ENCODE measurements at places on chromosomes 3 and 15.

GRCh38 chr3:100159331-100160153 is 45.2 kb upstream of the FILIP1L start:
- no peak for DNase-seq

DNA sequence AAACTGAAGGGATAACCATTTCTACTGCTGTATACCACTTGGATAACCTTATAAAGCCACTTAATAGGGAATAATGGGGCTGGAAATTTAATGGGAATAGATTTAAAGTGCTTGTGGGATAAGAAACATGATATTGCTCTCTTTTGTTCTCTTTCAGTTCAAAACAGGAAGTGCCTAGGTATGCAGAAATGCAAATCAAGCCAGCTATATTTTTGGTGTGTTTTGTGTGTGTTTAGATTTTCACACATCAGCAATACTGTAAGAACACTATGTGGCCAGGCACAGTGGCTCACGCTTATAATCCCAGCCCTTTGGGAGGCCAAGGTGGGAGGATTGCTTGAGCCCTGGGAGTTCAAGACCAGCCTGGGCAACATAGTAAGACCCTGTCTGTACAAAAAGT is 442.3 kb upstream of the TPRG1 start:
- DNase-seq = no peak

GRCh38 chr3:53753518-53754183 is 92.6 kb downstream of the CHDH start:
- DNase-seq = no peak

DNA sequence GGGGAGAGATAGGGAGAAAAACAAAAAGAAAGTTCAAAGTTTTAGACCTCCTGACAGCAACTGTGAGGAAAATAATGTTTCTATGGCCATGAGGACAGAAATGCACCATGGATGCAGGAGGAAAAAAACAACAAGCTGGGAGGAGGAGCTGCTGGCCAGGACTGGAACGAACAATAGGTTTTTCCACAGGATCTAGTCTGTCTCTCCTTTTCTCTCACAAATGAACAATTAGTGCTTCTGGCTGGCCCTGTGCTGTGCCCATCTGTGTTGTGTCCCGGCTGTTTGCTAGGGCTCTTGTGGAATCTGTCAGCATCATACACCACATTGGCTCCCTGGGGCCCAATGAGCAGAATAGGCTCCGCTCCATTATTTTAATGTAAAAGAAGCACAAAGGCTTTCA is 15.2 kb downstream of the GK5 start:
- DNase-seq = no peak

- no peak for DNase-seq
These were observed 18.2 kb upstream of the ATP2B2 start for GRCh38 chr3:10523561-10523960.

GRCh38 chr3:190130696-190131095 is 10.0 kb upstream of the P3H2 start:
- no peak for DNase-seq

GRCh38 chr3:29153811-29154210 is 127.1 kb upstream of the RBMS3 start:
- DNase-seq = no peak

DNA sequence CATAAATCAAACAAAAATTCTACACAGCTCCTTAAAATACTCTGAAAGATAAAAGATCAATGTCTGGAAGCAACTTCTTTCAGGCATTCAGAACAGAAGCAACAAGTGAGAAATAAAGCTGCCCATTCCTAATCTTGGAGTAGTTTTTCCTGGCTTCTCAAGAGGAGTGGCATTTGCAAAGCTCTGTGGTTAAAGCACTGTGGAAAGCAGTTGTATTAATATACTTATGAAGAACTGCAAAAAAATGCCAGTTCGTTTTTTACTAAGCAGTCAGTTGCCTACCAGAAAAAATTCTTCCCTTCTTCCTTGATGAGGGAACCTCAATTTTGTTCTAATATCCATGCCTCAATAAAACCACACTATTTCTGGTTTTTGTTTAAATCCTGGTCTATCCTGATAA is 197.8 kb downstream of the TNIK start:
- no peak for DNase-seq

DNA sequence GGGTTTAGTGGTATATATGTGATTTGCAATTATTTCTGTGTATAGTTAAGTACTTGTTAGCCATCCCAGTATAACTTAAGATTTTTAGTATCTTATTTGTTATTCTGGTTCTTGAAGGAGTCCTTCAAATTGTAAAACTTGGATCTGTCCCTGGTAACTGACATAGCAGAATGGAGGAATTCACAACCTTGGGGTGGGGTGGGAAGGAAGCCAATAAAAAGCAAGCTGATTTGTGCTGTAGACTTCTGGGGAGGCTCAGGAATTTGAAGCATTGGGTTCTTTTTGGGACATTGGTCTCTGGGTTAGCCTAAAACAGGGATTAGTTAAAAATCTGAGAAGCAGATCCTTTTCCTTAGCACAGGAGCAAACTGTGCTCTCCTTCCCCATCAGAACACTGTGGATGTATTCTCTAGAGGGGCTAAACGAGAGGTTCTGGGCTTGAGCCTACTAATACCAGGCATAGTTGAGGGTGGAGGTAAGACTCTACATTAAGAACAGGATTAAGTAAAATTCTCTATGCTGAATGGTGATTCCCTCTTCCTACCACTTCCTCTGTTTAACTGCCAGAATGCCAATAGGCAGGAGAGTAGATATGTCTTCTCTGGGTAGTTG is 42.2 kb downstream of the GMPS start:
- DNase-seq = no peak

GRCh38 chr3:114155370-114155821 is 23.5 kb downstream of the DRD3 start:
- DNase-seq = peak; percentile 24

DNA sequence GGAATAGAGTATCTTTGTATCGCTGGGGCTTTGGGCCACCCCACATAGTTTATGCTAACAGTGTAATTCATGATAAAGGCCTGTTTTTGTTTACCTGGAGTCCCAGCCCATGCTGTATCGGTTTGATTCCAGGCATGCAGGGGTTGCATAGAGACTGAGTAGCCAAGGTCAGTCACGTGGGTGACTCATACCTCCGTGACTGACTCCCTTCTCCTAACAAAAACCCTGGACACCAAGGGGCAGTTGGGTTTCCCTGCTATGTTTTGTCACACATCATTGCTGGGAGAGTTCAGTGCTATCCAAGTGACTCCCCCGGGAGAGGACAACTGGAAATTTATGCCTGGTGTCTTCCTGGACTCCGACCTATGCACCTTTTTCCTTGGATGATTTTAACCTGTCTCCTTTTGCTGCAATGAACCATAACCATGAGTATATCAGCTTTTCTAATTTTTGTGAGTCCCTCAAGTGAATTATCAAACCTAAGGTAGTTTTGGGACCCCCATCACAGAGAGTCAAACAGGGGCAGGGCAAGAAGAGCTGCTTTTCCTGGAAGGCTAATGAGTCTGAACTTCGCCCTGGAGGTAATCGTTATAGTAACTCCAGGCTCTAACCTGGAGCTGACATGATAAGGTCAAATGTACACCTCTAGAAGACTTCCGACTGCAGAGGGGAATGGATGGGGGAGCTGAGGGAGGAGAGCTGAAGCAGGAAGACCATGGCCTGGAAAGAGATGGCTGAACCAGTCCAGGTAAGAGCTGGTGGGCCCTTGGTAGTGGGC is 57.0 kb downstream of the SRGAP3 start:
- no peak for DNase-seq

GRCh38 chr3:113507501-113508067 is 7.4 kb downstream of the SPICE1 start:
- DNase-seq = no peak

GRCh38 chr3:161977850-161978249 is 481.2 kb downstream of the OTOL1 start:
- no peak for DNase-seq

DNA sequence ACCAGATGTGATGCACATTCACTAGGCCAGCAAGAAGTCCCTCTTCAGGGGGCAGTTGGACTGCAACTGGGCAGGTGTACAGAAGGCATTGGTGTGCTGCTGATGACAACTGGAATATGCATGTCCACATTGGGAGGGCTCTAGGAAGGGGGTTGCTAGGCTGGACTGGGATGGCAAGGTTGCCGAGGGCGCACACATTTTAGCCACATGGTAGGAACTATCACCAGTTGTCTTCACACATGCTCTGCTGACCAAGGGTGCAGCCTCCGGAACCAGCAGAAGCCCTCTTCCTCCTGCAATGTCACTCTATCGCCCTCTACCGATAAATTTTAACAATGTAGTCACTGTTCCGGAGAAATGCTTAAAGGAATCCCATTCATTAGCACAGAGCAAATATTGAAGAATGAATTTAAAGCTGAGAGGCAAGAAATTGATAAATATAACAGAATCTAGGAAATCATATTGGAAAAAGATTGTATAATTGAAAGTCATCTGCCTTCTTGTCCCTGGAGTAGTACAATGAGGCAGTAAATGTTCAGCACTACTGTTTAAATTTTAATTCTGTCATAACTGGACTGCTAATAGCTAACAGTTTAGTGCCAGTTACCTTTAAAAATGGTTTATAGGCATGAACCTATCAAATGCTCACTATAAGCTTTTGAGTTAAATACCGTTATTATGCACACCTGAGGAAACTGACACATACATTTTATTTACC is 22.6 kb upstream of the LYSMD4 start:
- peak; percentile 88 for DNase-seq

GRCh38 chr15:47410247-47410646 is 307.1 kb upstream of the SEMA6D start:
- DNase-seq = peak; percentile 62

- no peak for DNase-seq
These were observed 597 bp upstream of the GBE1 start for GRCh38 chr3:81761904-81762580.

DNA sequence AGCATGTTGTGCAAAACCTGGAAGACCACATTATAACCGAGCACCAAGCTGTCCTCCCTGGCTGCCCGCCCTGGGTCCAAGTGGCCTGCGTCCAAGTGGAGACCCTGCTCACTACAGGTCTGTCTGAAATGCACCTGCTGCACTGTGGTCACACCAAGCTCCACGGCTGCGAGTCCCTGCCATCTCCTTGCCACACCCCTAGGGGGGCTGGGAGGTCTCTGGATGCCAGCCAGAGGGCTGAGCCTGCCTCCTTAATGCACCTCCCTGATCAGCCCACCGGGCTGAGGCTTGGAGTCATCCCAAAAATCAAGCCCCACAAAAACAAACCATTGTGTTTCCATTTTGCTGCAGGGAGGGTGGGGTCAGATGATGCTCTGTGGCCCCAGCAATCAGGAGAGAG is 187.1 kb downstream of the MEGF11 start:
- DNase-seq = no peak

- no peak for DNase-seq
These were observed 32.5 kb downstream of the TPRG1 start for GRCh38 chr3:189204167-189204866.

- DNase-seq = no peak
These were observed 52.1 kb downstream of the NEK10 start for GRCh38 chr3:27317096-27317495.

- no peak for DNase-seq
These were observed 41.9 kb upstream of the PRR20G start for GRCh38 chr3:127329631-127330285.

GRCh38 chr15:74050127-74050526 is 32.2 kb downstream of the GOLGA6A start:
- no peak for DNase-seq

- DNase-seq = no peak
These were observed 5.1 kb upstream of the ANKRD63 start for GRCh38 chr15:40287968-40288367.

- no peak for DNase-seq
These were observed 69.1 kb upstream of the SNRK start for GRCh38 chr3:43217206-43217605.

DNA sequence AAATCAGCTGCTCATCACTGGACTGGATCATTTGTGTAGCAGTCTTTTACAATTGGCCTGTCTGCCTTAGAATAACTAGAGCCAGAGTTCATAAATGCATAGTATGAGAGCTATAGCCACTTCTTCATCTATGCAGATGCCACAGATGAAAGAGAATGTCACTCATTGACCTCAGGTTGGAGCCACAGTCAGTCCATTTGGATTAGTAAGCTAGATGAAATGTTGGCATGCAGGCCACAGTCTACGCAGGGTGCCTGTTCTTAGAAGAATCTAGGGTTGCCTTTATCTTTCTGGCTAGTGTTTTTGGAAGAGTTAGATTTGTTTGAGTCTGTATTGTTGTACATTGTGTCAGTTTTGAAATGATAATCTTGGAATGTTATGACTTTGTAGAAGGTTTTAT is 25.4 kb upstream of the EDEM1 start:
- no peak for DNase-seq

DNA sequence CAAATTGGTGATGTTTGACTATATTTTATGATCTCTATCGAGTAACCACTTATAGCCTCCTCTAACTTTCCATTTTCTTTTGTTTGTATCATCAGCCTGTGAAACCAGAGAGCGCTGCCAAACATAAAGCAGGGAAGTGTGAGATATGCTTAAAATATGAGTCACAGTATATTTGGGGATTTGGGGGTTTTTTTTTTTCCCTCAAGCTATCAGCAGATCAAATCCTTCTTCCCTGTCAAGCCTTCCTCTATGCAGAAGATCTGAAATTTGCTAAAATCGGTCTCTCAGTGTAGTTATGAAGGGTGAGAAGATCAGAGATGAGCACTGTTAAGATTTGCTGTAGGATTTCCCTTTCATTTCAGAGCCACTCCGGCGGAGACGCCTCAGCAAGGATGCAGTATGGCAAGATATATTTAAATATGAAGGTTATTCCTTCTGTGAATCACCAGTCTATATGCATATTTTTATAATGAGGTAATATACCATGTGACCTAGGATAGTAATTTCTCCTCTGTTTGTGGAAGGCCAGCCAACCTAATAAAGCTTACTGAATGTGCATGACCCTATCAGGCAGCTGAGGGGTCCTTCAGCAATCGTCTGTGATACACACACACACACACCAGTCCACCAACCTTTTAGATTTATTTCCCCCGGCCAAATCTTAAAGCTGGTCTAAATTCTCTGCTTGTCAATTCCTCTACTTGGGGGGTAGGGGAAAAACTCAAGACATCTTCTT is 474.1 kb downstream of the FOXP1 start:
- peak; percentile 3 for DNase-seq

DNA sequence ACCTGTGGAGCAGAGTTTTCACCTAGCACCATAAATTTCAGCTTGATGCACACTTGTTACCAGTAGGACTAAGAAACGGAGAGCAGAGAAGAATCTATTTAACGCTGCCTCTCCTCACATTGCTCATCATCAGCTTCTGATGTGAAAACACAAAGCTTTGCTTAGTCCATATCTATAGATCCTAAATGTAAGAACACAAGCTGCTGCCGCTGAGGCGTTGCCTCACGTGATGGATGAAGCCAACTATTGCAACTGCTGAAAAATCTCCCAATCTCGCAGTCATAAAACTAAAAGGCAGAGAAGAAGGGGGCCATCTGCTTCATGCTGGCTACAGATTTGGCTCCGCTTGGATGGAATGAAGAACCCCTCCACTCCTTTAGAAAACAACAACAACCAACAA is 42.7 kb downstream of the CADPS start:
- no peak for DNase-seq

- no peak for DNase-seq
These were observed at the start of gene SLC28A1 for GRCh38 chr15:84883916-84884781. Gene SLC28A1, plus strand, starts transcription at chr15:84884662. Its CDS starts 3,099 bp downstream, at chr15:84887761.

DNA sequence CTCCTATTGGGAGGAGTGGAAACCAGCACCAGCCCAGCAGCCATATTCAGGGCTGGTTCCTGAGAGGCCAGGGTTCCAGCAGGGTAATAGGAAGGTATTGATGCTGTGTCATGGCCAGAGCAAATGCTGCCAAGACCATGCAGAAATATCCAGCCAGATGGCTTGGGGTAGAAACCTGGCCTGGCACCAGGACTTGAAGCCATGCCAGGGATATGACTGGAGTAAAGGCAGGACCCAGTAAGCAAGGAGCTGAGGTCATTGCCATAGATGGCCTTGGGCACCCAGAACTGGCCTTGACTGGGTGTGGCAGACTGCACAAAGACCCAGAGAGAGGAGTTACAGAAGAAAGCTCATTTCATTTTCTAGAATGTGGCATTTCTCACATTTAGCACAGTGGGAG is 257.6 kb upstream of the GOLGA6L4 start:
- DNase-seq = no peak
